ENCODE measurements at places on chromosomes 2 and 18. TPM values are rescaled to one million over a fixed set of nuclear protein-coding genes. Genes with fewer than 3 reads are reported as not detected.

The SNORC gene
- total RNA-seq: 3.0 TPM

DNA sequence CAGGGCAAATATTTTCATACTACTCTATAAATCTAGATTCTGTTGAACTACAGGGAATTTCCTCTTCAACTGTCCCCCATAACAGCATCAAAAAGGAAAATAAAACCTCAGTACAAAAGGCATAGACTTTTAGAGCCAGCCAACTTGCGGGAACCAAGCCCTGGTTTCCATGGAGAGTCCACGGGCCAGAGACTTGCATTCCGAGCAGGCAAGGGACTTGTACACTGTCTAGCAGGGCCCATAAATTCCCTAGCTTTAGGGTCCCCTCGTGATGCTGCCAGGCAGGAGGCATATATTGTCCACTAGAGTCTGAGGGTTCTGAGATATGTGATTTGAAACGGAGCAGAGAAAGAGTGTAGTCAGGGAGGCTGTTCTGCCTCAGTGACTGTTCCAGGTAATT is 153.1 kb upstream of the SLC14A2 start:
- H3K27me3 ChIP-seq: no peaks in the 10 kb centered on the region
- no peaks in the 10 kb centered on the region for H3K36me3 ChIP-seq
- H3K27ac ChIP-seq: no peak overlapping the region

DNA sequence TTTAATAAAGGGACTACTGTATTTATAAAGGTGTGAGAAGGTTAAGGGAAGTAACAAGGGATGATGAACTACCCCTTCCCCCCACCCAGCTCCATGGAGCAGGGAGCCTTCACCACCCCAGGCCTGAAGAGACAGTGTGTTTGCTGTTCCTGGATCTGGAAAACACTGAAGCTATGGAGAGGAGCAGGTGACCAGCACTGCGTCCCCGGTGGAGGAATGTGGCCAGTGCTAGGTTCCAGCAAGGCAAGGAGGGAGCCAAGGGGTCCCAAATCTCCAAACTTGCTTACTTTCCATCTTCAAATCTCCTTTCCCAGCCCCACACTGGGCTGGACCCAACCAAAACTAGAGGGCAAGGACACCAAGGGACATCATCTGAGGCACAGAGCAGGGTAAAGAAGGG is 128.7 kb upstream of the CD302 start:
- no peak overlapping the region for H3K27ac ChIP-seq
- H3K36me3 ChIP-seq: no peaks in the 10 kb centered on the region
- no peak overlapping the region for H3K4me3 ChIP-seq
- H3K27me3 ChIP-seq: no peaks in the 10 kb centered on the region
- DNase-seq: no peak

The COL3A1 gene
- not detected for total RNA-seq

The DSG2 gene
- 0.29 TPM for total RNA-seq

GRCh38 chr2:104826016-104826415 is 27.9 kb upstream of the POU3F3 start:
- H3K27me3 ChIP-seq: no peaks in the 10 kb centered on the region
- no peak overlapping the region for H3K27ac ChIP-seq
- no peak for DNase-seq
- no peak overlapping the region for H3K4me3 ChIP-seq
- H3K36me3 ChIP-seq: no peaks in the 10 kb centered on the region
